ENCODE measurements at places on chromosomes 1 and 21.
A peak's percentile ranks its signal among the peaks of the same experiment; 100 is the strongest.

GRCh38 chr1:223486932-223487886 is 94.0 kb downstream of the CCDC185 start:
- DNase-seq, result no peak

- DNase-seq, result no peak
Observed at GRCh38 chr1:85894651-85895050, 186.4 kb upstream of the ZNHIT6 start.

- DNase-seq, result no peak
Observed at GRCh38 chr1:199720496-199720895, 307.0 kb upstream of the NR5A2 start.

- no peak for DNase-seq
Observed at GRCh38 chr1:103075316-103076000, 32.9 kb downstream of the COL11A1 start.

- DNase-seq, result no peak
Observed at GRCh38 chr1:226476648-226477319, 68.9 kb upstream of the PARP1 start.

DNA sequence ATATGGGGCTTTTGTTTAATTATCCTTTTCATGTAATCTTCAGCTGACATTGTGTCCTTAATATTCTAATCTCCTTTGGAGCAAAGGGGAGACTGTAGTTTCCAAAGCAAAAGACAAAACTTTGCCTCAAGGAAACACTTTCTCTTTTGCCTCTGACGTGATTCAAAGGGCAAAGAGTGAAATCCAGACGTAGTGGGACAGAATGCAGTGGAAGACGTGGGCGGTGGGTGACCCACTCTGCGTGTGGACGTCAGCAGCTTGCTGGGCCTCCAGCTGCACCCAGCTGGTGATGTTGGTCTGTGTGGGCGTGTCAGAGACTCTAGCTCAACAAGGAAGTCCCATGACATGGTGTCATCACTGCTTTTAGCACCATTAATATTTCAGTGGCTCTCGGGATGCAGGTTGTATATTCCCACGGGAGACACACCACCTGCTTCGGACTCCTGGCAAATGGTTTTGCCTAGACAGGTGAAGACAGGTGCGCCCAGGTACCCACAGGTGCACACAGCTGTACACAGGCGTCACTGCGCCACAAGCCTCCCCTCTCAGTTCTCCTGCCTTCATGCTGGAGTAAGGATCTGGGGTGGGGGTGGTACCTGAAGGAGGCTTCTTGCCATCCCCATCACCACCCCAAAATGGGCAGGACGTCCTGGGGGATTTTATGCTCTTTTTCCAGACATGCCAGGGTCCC is 292.1 kb upstream of the VAMP3 start:
- peak; percentile 55 for DNase-seq

DNA sequence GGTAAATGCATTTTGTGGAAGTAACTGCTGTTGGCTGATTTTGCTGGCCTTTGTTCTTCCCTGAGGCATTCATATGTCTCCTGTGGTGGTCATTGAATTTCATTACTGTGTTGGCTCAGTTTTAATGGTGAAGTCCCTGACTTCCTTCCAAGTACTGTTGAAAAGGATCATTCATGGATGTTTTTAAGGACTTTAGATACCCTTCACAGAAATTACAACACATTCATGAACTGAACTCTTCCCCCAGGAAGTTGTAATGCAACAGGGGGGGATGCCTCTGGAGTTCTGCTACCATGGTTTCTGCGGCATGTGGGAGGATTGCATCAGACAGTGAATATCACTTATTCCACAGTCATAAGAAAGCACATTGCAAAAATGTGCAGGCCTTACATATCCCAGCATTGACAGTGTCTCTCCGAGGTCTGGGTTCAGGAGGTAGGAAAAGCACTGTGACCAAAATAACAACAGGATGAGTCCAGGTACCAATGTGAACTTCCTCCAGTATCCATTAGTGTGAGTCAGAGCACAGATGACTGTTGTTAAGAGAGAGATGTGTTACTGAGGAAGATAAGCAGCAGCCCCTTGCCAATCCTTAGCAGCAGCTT is 2.1 kb upstream of the RAB3GAP2 start:
- DNase-seq, result no peak

DNA sequence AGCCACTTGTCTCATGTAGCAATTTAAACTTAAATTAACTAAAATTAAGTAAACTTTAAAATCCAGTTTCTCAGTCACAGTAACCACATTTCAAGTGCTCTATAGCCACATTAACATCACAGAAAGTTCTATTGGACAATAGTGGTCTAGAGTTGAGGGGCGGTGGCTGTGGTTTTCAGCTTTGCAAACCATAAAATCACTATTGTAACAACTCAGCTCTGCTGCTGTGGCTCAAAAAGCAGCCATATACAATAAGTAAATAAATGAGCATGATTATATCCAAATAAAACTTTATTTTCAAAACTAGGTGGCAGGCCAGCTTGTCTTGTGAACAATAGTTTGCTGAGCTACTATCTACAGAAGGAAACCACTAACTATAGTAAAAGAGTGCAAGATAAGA is 43.4 kb upstream of the C1orf53 start:
- no peak for DNase-seq

DNA sequence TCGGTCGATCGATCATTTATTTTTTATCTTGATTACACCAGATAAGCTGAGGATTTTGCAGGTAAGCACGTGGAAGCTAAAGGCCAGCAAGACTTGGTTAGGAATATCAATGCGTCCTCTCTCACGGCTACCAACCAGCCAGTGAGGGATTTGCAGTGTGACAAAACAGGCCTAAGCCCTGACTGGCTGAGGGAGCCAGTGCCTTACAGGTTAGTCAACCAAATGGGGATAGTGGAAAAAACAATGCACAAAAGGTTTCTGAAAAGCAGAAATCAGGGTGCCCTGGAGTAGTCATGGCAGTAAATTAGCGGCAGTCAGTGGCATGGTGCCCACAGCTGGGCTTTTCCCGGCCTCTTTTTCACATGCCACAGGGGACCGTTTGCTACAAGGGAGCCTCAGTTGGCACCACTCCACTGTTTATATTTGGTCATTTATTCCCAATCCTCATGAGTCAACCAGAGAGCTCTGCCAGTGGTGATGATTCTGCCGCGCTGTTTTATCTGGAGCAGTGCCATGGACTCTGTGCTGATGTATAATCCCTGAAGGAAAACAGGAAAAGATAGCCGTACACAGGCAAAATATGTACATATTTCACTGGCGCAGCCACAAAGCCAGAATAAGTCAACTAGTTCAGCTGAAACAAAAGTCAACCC is 167.6 kb downstream of the RHOU start:
- peak; percentile 65 for DNase-seq

DNA sequence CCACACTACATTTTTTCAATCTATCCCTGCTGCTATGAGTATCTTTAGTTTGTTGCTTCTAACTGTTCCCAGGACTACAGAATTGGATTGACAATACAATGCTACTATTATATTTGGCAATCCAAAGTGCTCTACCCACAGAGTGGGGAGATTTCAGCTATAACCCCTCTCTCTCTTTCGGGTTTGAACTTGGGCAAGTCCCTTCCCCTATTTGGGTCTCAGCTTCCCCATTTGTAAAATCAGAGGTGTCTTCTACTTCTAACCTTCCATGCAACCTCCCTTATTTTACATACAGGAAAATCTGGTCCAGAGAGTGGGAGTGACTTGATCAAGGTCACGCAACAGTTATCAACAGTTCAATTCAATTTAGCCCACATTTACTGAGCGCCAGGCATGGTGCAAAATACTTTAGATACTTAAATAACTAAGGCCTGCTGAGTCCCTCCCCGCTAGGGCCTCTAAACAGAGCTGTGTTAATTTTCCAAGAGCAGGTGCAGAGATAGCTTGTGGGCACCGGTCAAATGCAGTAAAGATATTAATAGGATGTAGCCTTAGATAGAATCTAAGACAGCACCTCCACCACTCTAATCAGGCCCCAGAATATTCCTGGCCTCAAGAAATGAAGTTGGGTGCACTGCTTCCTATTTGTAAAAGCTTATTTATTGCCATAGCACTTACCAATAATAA is 9.4 kb upstream of the GPX7 start:
- no peak for DNase-seq

- DNase-seq, result no peak
Observed at GRCh38 chr1:196723325-196724185, 51.1 kb upstream of the CFHR3 start.

DNA sequence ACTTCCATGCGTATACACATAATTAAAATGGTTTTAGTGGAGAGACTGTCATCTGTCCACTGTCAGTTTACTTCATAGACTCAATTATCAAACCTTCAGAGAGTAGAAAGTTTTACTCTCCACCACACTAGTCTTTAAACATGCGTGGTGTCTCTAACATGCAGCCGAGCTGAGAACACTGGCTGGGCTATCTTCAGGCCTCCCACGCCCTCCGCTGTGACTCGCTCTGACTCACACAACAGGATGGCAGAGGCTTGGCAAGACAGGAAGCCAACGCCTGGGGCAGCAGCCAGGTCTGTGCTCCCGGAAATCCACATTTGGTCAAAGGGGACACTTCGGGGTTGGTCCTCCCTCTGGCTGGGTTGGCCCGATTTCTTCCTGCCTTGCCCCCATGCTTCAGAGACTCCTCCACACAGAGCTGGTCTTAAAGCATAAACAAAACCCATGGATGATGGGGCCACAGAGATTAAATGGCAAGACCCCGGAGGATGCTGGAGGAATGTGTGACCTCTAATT is 22.7 kb upstream of the IFNGR2 start:
- DNase-seq, result no peak

GRCh38 chr1:96558635-96559034 is 162.9 kb upstream of the PTBP2 start:
- no peak for DNase-seq

DNA sequence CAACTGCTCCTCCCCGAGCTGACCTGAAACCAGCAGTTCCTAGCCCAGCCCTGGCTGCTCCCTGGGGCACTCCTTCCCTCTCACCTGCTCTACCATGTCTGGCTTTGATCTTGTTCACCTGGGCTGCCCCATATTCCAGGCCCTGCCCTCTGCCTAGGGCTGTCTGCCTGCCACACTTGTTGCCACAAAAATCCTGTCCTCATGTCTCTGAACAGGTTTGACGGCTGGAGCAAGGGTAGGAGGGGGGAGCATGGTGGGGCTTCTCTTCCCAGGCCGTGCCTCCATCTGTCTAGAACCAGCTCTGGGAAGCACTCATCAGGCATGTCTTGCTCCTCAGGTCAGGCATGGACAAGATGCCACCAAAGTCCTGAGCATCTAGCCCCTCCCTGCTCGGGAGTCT is 44.3 kb upstream of the WNT2B start:
- DNase-seq, result no peak

DNA sequence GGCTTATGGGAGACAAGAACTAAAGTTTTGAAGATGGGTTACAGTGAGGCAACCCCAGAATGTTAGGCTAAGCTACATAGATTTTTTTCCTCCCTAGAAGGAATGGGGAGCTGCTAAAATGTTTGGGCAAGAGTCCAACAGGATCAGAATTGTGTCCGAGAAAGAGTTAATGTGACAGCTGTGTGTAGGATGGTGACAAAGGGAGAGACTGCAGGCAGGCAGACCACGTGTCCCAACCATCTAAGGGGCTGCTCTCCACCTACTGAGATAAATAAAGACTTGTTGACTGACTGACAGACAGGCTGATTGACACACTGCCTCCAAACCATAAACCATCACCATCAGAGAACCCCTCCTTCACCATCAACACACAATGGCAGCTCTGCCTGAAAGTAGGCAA is 133.7 kb upstream of the CTTNBP2NL start:
- no peak for DNase-seq

GRCh38 chr1:33317354-33317753 is 3.5 kb downstream of the A3GALT2 start:
- no peak for DNase-seq

DNA sequence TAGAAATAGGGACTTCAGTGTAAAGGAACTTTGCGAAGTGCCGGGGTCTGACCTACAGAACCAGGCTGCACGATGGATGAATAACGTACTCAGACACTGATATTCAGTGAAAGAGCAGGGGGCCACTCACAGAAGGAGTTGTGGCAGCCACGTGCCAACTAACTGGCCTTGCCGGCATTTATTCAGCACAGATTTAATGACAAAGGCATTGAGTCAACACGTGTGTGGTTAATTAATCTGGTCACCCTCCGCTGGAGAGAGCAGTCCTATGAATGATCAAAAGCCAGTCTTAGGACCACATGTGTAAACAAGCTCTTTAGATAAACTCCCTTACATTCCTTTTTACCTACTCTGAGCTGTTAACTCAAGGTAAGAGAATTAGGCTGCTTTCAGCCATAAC is 6.2 kb upstream of the B3GALT2 start:
- no peak for DNase-seq

- no peak for DNase-seq
Observed at GRCh38 chr1:218887141-218887925, 286.3 kb upstream of the LYPLAL1 start.

DNA sequence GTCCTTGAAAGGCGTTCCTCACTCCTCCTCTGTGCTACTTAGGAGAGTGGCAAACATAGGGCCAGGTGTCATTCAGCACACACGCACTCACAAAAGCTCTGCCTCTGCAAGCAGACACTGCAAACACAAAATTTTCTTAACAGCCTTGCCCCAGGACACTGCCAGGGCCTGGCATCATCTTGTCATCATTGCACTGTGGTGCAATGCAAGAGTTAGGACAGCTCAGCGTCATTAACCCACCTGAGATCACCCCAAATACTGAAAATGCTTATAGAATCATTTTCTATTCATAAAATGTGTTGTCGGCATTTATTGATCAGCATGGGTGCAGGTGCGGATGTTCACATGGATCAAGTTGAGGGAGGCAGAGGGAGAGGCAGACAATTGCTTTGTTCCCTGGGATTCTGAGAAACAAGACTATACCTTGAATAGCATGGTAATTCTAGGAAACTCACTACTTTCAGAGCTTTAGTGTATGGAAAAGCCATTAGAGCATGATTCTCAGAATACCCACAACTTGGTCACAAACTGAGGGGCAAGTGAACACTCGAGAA is 3.0 kb downstream of the ADAM30 start:
- no peak for DNase-seq

DNA sequence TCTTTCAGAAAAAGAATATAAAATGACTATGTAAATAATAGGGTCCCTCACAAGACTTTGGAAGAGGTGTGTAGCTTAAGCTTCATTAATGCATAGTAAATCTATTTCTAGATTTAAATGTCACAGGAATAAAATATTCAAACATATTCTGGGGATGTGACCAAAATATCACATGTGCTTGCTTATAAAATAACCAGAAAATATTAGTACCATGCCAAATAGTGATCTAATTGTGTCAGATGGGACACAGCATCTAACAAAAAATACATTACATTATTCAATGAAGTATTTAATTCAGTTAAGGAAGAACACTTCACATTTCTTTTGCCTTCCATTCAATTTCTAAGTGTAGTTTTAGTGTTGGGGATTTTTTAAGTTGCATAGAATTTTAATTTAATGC is 179.5 kb downstream of the LRRC40 start:
- no peak for DNase-seq
